ENCODE measurements at places on chromosomes 6 and 20.

DNA sequence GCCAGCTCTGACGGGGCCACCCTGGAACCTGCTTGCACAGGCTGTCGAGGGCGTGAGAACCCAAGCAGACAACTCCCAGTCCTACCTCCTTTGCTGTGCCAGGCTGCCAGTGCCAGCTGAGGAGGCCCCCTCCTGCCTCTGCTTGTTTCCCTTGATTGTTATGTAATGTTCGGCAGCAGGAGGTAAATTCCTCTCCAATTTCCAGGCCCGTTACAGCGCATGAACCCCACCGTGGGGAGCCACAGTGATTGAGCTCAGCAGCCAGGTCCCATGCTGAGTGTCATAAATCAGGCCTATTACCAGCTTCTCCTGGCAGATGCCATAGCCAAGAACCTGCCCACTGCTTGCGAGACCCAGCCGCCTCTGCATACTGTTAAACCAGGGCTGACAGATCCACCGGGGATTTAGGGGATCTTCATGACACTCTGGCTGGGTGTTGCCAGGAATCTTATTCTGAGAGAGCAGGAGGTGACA lies 320.5 kb downstream of the DHX35 start:
- no peak for DNase-seq

DNA sequence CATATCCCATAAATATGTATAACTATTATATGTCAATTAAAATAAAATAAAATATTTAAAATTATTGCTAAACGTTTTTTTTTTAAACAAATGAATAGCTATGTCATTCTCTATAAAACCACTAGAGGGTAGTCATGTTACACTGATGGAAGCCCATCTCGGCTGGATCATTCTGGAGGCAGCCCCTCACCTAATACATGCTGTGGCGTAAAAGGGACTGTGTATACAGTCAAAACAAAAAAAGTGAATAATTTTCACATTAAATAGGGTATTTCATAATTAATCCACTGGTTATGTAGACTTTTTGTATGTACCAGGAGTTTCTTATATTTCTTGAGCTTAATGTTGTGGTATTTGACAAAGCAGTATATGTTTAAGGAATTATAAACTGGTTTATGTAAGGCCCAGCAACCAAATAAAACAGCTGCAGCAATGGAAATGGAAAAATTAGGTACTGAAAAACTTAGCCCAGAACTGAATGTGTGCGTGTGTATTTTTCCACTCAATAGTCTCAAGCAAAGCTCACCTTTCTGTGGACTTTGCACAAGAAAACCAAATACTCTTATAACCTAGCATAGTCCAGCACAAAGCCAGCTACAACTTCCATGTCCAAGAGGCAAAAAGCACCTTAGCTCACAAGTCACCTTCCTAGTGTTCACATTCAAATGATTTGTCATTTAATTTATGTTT lies 81.7 kb downstream of the COL9A1 start:
- no peak for DNase-seq

GRCh38 chr20:59165891-59166709 lies 2.5 kb downstream of the ZNF831 start:
- no peak for DNase-seq

DNA sequence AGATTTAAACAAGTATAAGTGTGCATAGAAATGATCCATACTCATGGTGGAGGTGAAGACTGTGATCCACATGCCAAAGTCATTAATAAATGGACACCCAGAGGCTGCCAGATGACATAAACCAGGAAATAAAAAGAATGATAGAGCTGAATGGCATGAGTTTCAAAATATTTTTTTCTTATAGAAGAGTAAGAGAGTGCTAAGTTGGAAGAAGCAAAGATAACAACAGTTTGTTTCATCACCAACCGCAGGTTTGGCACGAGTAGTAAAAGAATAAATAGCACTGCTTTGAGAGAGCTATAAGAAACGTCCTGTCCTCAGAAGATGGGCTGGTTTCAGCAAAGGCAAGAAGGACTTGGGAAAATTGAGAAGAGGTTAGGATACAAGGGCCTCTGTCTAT lies 246.9 kb downstream of the UBE3D start:
- DNase-seq = no peak

GRCh38 chr20:49676581-49677291 lies 36.9 kb downstream of the B4GALT5 start:
- DNase-seq = no peak
